ENCODE measurements at places on chromosomes 3 and 15. TPM values are rescaled to one million over a fixed set of nuclear protein-coding genes. Genes with fewer than 3 reads are reported as not detected.
A peak's percentile ranks its signal among the peaks of the same experiment; 100 is the strongest.

CFAP44 gene
- total RNA-seq: 0.90 TPM

TICRR gene
- total RNA-seq: 14.3 TPM

DNA sequence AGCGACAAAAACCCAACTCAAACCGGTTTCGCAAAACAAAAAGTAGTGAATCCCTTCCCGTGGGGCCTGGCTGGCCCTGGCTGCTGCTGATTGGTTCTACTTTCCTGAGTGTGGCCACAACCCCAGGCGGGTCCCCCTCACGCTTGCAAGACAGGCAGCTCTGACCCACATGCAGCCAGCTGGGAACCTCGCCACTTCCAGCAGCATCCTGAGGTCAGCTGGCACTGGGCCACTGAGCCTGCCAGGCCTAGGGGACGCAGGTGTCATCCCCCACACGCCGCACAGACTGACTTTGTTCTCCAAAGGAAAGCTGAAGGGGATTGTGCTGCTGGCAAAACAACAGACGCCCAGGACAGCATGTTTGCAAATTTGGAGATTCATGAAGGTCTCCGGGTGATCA lies 111.1 kb downstream of the TPRA1 start:
- H3K36me3 ChIP-seq: no peaks in the 10 kb centered on the region
- no peak overlapping the region for H3K27ac ChIP-seq
- no peak overlapping the region for H3K4me3 ChIP-seq
- no peak for DNase-seq
- 0 out of 2 replicates have a peak, but pooled peaks cover 2% of the 10 kb centered on the region for H3K27me3 ChIP-seq

- no peaks in the 10 kb centered on the region for H3K27me3 ChIP-seq
- H3K27ac ChIP-seq: peak overlapping the region; percentile 99
- DNase-seq: peak; percentile 96
- H3K4me1 ChIP-seq: peaks cover 54% of the 10 kb centered on the region
- peak overlapping the region; percentile 90 for H3K4me3 ChIP-seq
These were observed 3.6 kb downstream of the HGD start for GRCh38 chr3:120678331-120678947.

DNA sequence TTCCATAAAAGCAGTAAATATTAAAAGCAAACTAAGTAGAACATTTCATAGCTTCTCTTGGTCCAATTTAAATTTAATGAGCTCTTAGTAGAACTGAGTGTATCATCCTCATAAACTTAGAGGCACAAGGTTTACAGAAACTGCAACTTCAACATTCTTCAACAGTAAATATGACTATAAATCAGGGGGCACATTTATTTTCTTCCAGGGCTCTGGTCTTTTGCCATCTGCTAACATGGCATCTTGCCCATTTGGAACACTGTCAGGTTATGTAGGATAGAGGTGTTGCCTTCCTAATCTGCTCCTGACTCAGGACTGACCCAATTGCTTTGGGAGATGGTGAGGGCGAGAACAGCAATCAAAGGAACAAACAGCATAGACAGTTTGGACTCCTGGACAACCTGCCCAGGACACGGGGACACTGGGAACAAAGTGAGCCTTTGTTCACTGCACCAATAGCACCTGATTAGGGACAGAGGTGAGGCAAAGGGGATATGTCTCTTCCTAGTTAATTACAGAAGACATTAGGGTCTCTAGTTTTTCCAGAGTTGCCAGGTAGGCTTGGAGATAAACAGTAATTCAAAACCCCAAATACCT lies 610.2 kb upstream of the ROBO2 start:
- no peaks in the 10 kb centered on the region for H3K4me1 ChIP-seq
- no peak overlapping the region for H3K4me3 ChIP-seq
- no peaks in the 10 kb centered on the region for H3K27me3 ChIP-seq

- no peak overlapping the region for H3K4me3 ChIP-seq
- H3K27me3 ChIP-seq: no peaks in the 10 kb centered on the region
- H3K36me3 ChIP-seq: no peaks in the 10 kb centered on the region
- H3K27ac ChIP-seq: no peak overlapping the region
- H3K4me1 ChIP-seq: peaks cover 19% of the 10 kb centered on the region
These were observed 5.6 kb upstream of the SRPRB start for GRCh38 chr3:133799794-133800585.
